ENCODE measurements at places on chromosomes 5 and 9. TPM values are rescaled to one million over a fixed set of nuclear protein-coding genes. Genes with fewer than 3 reads are reported as not detected.

- H3K36me3 ChIP-seq = peaks cover 15% of the 10 kb centered on the region
- H3K27me3 ChIP-seq = no peaks in the 10 kb centered on the region
- no peak for DNase-seq
- no peak overlapping the region for H3K4me3 ChIP-seq
- H3K27ac ChIP-seq = no peak overlapping the region
Measured at GRCh38 chr5:72985719-72986118, 29.9 kb downstream of the FCHO2 start.

DNA sequence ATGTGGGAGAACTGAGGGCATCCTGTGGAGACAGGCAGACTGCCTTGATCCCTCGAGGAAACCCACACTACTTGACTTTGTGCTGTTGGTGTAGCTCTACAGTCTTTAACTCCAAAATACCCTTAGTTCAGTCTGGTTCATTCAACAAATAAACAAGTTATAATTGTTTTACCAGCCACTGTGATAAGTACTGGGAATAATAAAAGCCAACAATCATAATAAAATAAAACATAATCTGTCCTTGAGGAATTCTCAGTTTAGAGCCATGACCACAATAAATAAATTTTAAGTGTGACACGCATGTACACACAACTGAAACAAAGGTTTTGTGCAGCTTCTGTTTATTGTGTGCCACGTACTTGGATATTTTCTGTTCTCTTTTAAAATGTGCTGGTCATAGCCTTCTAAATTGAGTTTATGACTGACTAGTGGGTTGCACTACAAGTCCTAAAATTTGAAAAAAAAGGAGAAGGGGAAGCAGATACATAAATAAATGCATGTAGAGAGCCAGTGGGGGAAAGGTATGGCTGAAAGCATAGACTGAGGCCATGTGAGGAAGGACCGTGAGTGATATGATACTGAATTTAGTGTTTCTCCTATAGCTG lies 6.2 kb upstream of the SCAMP1 start:
- DNase-seq = no peak
- no peaks in the 10 kb centered on the region for H3K27me3 ChIP-seq
- H3K36me3 ChIP-seq = no peaks in the 10 kb centered on the region
- H3K4me1 ChIP-seq = peaks cover 6% of the 10 kb centered on the region

- no peaks in the 10 kb centered on the region for H3K36me3 ChIP-seq
- H3K27me3 ChIP-seq = no peaks in the 10 kb centered on the region
- H3K4me3 ChIP-seq = no peak overlapping the region
- no peak for DNase-seq
- no peaks in the 10 kb centered on the region for H3K4me1 ChIP-seq
Measured at GRCh38 chr5:147740864-147741263, 41.7 kb downstream of the JAKMIP2 start.

GRCh38 chr5:125987677-125988255 lies 435.4 kb upstream of the GRAMD2B start:
- no peaks in the 10 kb centered on the region for H3K4me1 ChIP-seq
- no peaks in the 10 kb centered on the region for H3K36me3 ChIP-seq
- DNase-seq = no peak
- no peaks in the 10 kb centered on the region for H3K27me3 ChIP-seq

- no peak overlapping the region for H3K27ac ChIP-seq
- no peaks in the 10 kb centered on the region for H3K27me3 ChIP-seq
- no peak for DNase-seq
- H3K4me3 ChIP-seq = no peak overlapping the region
- H3K4me1 ChIP-seq = no peaks in the 10 kb centered on the region
- H3K36me3 ChIP-seq = no peaks in the 10 kb centered on the region
Measured at GRCh38 chr5:60677850-60678664, 21.9 kb downstream of the DEPDC1B start.

DNA sequence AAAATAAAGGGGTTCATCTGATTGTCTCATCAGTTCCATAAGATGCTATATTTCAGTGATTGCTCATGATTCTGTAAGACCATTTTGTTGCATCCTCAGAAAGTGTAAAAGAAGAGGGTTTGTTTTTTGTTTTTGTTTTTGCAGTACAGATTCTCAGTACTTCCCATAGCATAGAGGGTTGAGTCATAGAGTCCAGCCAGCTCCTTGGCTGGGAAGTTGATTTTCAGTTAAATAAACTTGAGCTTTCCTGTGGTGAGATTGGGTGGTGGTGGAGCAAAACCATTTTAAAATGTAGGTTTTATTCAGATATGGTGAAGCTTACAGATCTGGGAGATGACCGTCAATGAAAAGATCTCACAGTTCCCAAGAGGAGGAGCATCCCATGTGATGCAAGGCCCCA lies 48.2 kb downstream of the DAPK1 start:
- no peaks in the 10 kb centered on the region for H3K36me3 ChIP-seq
- no peak overlapping the region for H3K4me3 ChIP-seq
- no peaks in the 10 kb centered on the region for H3K27me3 ChIP-seq

GMCL2 gene
- not detected for total RNA-seq

ARRDC3 gene
- 32.6 TPM for total RNA-seq

FGF10 gene
- total RNA-seq = 0.66 TPM

ACTL7B gene
- total RNA-seq = not detected
